GM12864 (cell line): ENCODE measurements at places on chromosomes 7 and 10.

- no peak for DNase-seq
Measured at GRCh38 chr7:69586321-69586720, 12.0 kb upstream of the AUTS2 start.

GRCh38 chr7:119842337-119842736, 430.6 kb upstream of the KCND2 start:
- DNase-seq = no peak

GRCh38 chr7:19339512-19339911, 194.3 kb upstream of the FERD3L start:
- DNase-seq = no peak

DNA sequence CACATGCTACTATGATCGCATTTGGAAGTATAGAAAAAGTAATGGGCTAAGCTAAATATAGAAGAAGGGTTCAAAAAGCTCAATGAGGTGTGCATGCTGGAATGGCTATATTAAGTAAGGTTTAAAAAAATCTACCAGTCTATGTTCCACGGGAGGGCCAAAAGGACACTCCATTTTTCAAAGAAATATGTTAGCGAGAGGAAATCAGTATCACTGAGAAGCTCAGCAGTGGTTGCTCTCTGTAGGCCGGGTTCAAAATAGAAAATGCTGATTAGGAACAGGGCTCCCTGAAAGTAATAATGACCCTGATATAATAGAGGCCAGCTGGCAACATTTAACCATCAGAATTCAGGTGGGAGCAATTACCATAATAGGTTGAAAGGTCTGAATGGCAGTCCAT, 224.5 kb upstream of the SEMA3E start:
- DNase-seq = no peak

DNA sequence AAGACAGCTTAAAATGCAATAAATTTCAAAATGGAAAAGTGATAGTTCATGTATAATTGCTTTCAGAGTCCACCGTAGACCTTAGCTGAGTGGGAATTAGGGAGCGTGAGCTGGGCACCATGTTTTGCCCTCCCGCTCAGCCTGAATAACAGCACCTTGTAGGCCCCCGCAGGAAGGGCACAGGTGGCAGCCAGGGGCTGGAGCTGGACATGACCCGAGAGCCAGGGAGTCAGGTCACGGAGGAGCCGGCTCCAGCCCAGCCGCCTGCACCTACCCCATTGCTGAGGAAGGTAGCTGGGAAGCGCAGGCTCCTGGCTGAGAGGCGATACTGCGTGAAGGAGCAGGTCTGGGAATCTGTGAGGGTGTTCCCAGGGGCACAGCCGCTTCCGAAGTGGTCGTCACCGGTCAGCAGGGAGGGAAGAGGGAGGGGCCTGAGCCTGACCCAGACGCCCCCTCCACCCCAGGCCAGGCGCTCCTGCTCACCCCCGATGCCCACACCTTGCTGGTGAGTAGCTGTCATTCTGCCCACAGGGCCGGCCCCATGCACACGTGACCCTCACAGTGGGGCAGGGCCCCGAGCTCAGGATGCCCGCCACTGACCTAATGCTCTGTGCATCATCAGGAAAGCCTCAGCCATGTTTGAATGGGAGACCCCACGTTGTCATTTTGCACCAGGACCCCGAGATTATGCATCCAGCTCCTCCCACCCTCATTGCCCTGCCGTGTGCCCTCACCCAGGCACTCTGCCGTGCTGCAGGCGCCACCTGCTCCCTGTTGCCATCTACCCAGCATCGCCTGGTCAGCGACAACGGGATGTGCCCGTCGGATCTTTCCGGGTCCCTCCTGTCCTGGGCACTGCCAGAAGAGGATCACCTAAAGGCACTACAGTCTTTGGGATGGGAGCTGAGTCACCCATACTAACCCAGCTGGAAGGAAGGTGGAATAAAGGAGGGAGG, 129.2 kb upstream of the TCERG1L start:
- DNase-seq = no peak

- no peak for DNase-seq
Measured at GRCh38 chr10:18743926-18744325, 84.7 kb downstream of the ARL5B start.

DNA sequence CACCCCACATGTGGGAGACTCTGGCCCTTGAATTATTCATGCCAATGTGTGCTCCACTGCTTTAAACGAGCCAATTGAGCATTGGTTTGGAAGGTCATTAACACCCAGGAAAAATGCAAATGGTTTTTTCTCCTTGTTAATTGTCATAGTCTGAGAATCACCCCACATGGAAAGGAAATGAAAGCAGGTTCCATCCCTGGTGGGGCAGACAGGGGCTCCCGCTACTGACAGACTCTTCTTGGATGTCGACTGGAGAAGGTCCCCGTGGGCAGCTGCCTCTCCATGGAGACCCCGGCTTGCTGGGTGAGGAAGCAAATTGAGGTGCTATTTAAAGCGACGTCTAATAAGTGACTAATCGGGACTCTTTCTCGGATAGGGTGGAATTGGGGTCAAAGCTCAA, 32.0 kb upstream of the EN2 start:
- DNase-seq = no peak

DNA sequence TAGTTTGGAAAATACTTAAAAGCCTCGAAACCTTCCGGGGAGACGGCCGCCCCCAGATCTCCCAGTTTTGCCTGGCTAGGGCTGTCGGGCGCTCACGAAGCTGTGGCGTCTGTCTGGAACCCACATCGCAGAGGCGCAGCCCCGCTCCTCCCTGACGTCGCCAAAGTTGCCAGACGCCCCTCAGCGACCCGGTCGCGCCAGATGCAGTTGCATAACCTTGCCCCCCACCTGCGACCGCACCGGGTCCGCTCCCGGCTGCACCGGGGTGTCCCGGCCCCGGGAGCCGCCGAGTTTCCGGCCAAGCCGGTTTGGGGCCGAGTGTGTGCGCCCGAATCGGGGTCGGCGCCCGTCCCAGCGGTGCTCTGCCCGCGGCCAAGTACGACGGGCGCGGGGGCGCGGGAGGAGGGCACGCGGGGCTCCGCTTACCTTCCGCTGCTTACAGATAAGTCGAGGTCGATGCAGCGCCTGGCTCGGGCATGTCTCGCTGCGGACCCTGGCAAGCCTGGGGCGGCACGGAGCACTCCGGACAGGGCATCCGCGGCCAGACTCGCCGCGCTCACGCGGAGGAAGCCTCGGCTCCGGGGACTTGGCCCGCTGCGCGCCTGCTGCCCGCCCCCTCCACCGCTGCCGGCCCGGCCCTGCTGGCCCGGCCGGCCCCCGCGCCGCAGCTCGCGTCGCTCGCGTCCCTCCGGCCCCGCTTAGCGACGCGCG, 665 bp downstream of the INSYN2A start:
- DNase-seq = no peak

GRCh38 chr10:105840288-105840770, 1199.2 kb downstream of the SORCS3 start:
- DNase-seq = no peak

DNA sequence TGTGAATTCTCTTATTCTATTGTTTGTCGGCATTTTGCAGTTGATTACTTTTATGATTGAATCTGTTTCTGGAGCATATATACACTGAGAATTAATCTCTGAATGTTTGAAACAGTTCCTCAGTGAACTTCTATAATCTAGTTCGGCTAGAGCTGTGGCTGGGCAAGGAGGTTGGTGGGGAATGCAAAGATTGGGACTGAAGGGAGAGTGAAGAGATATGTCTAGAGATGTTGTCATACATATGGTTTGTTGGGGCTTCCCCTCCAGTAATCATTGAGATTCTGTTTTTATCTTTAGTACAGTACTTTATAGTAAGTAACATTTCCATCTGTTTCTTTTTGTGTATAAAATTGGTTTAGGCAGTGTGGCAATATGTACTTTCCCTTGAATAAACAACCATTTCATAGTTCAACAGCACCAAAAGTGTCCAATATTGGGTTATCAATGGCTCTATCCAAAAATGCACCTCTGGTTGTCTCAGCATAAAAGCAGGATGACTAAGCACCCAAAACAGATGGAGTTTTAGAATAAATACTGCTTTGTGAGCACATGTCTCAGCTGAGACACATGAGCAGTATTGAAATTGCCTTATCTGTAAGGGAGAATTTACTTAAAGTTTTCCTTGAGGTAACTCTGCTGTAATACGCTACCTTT, 36.7 kb downstream of the WAC start:
- no peak for DNase-seq

DNA sequence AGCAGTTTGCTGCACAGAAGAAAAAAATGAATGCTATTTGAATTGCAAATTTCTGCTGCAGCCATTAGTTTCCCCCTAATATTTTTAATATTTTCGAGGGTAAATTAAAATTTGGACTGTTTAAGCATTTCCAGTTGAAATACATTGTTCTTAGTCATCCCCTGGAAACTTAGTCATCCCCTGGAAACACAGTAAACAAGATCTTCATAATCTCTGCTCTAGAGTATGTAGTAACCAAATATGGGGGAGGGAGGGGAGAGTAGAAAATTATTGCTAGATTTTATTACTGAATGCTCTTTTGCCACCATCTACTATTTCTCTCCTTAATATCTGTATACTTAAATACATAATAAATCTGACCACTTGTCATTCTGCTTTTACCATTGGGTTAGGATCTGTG, 1053.3 kb downstream of the SORCS1 start:
- no peak for DNase-seq

GRCh38 chr7:155867280-155867679, 55.0 kb upstream of the SHH start:
- DNase-seq = no peak

- no peak for DNase-seq
Measured at GRCh38 chr7:48031111-48031510, 2.2 kb upstream of the SUN3 start.

GRCh38 chr10:48289501-48290238, 15.2 kb upstream of the FRMPD2 start:
- no peak for DNase-seq

DNA sequence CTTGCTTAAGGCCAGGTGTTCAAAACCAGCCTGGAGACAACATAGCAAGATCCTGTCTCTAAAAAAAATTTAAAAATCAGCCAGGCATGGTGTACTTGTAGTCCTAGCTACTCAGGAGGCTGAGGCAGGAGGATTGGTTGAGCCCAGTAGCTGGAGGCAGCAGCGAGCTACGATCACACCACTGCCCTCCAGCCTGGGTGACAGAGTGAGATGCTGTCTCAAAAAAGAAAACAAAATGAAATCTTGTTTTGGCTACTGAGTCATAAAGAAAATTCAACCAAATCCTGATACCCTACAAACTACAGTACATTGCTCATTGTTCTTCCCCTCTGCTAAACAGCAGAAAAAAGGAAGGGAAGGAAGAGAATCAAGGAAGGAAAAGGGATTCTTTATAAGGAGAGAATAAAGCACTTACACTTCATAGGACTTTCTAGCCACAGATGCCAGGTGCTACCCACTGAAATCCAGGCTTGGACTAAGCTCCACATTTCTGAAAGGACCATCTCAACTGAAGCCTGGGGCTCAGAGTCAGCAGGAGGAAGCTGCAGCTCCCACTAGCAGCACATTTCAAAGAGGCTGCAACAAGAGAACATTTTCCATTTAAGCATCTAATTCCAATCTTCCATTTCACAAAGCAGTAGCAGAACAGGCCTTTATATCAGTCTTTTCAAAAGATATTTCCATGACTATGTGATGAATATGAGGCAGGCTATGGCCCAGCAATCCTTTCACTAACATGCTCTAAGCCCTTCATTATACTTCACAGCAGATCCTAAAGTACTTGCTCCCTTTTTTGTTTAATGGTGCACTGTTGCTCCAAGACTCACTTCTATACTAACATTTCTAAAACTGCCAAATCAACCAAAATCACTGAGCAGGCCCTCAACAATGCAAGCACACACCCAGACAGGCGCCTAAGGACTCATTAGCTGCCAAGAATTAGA, 13.5 kb downstream of the TNPO3 start:
- DNase-seq = no peak

DNA sequence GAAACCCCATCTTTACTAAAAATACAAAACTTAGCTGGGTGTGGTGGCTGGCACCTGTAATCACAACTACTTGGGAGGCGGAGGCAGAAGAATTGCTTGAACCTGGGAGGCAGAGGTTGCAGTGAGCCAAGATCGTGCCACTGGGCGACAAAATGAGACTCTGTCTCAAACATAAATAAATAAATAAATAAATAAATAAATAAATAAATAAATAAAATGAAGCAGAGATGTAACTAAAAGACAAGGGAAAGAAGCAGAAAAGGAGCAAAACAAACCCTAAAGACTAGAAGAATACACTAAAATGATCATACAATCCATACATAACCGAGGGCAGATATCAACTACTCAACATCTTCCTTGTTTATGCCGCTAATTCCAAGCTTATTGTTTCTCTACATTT, 209.8 kb downstream of the TYW1 start:
- DNase-seq = no peak

DNA sequence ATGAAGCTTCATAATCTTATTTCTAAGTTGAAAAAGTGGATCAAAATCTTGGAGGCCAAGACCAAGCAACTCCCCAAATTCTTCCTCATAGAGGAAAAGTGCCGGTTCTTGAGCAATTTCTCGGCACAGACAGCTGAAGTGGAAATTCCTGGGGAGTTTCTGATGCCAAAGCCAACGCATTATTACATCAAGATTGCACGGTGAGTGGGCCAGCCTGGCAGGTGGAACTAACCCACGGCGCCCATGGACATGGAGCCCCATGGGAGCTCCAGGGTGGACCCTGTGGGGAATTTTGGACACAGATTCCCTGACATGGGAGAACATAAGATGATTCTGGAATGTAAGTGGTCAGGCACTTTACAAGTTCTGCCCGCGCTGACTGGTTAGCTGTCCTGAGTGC, 125.9 kb downstream of the TRRAP start:
- DNase-seq = no peak
